ENCODE measurements at places on chromosomes 4 and X.

GRCh38 chr4:13174001-13174400 is 310.1 kb downstream of the RAB28 start:
- no peak for DNase-seq

DNA sequence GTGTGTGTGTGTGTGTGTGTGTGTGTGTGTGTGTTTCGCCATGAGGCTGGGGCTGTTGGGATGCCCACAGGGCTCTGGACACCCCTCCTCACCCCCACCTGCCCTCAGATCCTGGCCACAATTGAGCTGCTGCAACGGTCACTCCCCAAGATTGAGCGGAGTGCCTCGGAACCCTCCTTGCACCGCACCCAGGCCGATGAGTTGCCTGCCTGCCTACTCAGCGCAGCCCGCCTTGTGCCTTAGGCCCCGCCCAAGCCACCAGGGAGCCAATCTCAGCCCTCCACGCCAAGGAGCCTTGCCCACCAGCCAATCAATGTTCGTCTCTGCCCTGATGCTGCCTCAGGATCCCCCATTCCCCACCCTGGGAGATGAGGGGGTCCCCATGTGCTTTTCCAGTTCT is 10.2 kb downstream of the ARAF start:
- DNase-seq, result no peak

GRCh38 chr4:87559090-87559837 is 30.1 kb upstream of the SPARCL1 start:
- no peak for DNase-seq

GRCh38 chrX:134933248-134933647 is 57.5 kb upstream of the SMIM10 start:
- DNase-seq, result no peak

GRCh38 chrX:152896450-152896849 is 1.4 kb upstream of the ZNF185 start:
- peak; percentile 31 for DNase-seq

DNA sequence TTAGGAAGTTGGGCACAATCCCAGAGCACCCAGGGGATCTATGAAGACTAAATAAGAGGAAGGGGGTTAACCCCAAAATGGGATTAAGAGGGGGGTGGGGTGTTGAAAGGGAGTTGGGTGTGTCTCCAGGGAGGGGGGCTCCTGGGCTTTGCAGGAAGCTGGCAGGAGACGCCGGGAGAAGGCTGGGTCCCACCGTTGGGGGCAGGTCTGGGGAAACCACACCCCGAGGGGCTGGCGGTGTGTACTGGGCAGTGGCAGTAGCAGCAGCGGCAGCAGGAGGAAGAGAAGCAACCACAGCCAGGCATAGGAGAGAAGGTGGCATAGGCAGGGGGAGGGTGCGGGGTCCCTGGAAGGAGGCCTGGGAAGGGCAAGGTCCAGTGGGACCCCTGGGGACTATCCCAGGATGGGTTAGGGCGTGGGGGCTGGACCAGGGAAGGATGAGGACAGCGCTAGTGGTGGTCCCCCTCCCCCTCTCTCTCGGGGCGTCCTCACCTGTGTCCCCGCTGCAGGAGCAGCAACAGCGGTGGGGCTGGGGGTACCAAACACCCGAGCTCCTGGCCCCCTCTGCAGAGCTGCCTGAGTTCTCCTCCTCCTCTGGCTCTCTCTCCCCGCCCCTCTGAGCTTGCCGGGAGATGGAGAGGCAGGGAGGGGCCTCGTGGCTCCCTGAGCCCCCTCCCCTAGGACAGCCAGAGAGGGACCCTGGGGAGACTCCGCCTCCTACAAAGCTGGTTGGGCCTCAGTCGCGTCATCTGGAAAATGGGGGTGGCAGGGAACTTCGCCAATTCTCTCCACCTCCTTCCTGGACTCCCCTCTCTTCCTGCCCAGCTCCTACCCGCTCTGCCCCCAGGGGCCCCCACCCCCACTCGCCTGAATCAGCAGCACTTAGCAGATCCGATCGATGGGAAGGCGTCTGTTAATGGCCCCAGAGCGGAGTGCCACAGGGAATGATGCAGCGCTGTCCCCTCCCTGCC is at the start of gene KCND1:
Gene KCND1, minus strand, starts transcription at position 596 of the 971 bp plus-strand sequence. CDS start 1,573 bp downstream, outside the sequence.
- DNase-seq, result no peak

GRCh38 chr4:83110970-83111750 is 3.4 kb downstream of the PLAC8 start:
- DNase-seq, result no peak

DNA sequence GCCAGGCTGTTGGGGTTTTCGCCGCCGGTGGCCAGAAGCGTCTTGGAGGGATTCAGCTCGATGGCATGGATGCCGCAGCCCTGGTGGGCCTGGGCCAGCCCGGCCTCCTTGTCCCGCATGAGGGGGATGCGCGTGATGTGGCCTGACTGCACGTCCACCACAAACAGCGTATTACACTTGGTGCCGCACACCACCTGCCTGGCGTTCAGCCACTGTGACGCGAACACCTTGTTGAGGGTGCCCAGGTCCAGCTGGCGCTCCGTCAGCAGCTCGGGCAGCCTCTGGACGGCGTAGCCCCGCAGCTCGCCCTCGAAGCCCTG is 728 bp downstream of the DCAF12L2 start:
- DNase-seq, result no peak

DNA sequence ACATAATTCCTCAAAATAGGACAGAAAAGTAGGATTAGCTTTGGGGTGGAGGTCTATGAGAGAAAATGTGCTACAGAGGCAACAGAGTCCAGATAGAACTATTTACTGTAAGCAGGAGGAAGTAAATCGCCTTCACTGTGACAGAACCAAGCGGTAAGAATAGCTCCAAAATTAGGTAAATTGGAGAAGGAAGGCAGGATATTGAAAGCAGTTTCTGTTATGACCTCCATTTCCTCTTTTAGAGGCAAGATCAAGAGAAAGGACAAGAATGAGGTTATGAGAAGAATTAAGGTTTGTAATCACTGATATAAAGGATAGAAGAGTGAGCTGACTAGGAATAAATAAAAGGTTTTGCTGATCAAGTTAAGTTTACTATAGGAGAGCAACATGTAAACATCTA is 44.1 kb upstream of the NEUROG2 start:
- peak; percentile 37 for DNase-seq

- peak; percentile 27 for DNase-seq
These were observed 23.6 kb downstream of the CA5B start for GRCh38 chrX:15761564-15762191.

DNA sequence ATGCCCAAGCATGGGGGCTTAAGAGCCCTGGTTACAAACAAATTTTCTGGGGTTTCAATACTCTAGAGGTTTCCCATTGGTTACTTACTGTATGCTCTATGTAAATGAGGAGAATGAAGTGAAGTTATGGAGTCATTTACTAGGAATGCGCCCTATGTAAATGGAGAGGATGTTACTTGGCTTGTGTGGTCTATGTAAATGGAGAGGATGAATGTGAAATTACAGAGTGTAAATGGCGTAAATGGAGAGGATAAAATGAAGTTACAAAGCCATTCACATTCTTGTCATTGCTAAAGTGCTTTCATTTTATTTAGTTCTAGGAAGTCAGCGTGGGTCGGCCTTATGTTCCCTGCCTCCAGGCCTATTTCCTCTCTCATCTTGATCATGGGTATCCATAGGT is 810.5 kb upstream of the ADGRL3 start:
- no peak for DNase-seq

DNA sequence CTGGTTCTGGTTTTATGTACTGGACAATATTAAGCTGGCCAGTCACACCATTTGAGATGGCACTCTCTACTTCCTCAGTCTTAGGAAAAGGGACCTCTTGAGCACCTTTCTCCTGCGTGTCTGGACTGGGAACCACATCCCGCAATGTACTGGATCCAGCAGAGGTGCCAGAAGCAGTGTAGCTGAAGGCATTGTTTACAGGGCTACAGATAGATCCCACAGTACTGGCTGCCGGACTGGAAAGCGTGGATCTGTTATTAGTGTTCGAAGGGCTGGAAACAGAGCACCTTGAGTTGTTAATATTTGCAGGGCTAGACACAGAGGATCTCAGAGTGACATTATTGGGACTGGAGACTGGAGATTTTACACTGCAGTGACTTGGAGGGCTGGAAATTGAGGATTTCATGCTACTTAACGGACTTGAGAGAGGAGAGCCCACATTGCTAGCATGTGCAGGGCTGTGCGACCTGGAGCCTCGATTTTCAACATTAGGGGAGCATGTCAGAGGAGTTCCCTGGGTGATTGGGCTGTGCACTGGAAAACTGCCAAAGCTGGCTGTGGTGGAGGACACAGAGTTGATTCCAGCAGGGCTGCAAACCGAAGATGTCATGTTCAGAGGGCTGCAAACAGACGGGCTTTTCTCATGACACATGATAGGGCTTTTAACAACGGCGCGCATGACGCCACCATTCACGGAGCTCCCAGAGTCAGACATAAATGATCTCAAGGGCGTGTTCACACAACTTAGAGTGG is 6.4 kb downstream of the NR3C2 start:
- no peak for DNase-seq

DNA sequence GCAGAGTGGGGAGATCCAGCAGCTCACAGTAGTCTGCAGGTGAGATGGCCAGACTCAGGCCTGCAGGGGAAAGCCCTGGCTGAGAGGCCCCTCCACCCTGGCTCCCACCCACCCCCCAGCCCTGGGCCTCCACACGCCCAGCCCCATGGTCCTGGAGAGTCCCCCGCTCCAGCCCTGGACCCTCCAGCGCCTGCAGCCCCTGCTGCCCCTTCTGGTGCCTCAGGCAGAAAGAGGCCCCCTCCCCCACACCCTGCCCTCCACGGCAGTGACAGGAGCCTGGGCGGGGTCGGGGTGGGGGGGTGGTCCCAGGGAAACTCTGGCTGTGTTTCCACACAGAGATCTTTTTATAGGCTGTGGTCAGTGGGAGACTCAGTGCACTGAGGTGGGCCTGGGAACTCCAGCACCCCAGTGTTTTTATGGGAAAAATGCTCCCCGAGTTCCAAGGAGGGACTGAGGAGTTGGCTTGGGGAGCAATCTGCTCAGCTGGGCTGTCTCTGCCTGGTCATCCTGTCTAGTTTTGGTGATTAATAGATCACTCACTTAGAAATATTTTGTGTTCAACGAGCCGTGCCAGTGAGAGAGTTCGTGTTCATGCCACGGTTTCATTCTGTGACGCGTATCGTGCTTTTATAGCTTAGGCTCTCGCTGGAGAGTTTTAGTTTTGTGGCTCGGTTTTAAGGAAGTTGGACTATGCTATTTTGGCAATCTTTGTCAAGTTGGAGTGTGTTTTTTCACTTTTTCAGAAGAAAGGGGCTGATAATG is 53.1 kb upstream of the HGFAC start:
- DNase-seq, result peak; percentile 85

DNA sequence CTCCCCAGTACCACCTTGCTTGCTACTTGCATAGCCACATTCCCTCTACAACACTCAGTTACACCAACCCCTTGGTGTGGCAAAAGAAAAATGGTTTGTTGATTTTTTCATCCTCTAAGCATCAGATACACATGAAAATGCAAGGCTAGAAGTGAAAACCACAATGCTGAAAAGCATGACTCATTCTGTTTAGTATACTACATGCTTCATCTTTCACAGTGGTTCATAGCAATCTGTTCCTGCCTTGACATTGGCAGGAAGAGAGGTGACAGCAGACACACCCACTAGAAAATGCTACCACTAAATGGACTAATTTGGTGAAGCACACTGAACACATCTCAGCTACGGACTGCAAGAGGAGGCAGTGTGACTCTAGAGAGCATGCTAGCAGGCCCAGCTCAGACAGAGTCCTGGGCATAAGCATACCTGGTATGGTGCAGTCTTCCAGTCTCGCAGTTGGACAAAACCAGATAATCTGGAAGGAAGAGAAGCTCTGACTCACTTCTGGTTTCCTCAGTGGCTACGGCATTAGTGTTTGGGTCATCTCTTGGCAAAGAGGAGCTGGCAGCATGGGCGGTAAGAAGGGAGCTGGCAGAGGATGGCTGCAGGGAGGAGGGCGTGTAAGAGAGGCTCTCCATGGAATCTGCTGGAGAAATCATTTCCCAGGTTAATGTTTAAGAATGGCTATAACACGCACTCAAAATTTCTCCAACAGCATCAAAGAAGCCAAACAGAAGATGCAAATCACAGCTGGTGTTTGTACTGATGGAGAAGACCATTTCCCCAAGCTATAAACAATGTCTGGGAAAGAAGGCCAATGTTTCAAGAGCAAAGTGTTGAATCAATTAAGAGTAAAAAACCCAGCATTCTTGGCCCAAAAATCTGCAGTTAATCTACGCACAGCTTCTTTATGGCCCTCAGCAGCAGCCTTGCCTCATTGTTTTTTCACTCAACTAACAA is 37.8 kb downstream of the GAB3 start:
- peak; percentile 47 for DNase-seq

- DNase-seq, result no peak
These were observed 655.2 kb downstream of the FAM133A start for GRCh38 chrX:94329182-94329581.

DNA sequence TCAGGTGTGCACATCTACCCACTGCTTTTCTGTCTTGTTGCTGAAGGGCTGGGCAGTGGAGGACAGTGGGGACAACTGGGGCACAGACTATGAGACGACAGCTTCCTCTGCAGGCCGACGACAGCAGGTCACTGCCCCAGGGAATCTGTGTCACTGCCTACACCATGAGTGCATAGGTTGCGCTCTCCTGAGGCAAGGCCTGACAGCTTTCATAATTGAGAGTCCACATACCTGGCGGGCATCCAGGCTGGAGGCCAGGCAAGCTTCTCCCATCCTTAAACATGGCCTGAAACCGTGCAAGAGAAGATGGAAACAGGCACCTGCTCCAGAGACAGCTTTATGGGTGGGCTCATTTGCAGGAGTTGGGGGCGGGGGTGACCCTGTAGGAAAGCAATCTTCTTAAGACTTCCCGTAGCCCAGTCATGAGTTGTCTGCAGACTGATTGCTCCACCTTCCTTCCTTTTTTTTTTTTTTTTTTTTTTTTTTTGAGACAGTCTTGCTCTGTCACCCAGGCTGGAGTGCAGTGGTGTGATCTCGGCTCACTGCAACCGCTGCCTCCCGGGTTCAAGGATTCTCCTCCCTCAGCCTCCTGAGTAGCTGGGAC is 2.9 kb downstream of the ANOS1 start:
- DNase-seq, result peak; percentile 28

- no peak for DNase-seq
These were observed 356.7 kb upstream of the RPS6KA3 start for GRCh38 chrX:20623448-20623847.

DNA sequence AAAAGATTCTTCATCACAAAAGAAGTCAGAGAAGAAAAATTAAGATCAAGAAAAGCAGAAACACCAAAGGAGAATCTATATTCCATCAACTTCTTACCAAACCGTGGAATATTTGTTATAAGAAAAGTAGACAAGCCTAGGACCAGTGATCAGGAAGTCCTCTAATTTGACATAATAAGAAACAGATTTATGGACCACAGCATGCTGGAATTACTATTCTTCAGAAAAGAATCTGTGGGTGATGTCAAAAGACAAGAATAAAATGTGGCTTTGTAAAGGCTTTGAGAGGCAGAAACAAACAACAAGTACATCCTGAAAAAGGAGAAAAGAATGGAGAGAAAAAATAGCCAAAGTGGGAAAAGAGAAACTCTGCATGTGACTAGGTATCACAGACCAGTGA is 123.3 kb downstream of the SLC10A7 start:
- DNase-seq, result no peak

Data from inflammatory macrophage treated with lipopolysaccharide for 4 hours (primary cell).